Lower lobe of right lung (tissue), 2 donors: ENCODE measurements at places on chromosomes 3 and 15. TPM values are rescaled to one million over a fixed set of nuclear protein-coding genes. Genes with fewer than 3 reads are reported as not detected.

- DNase-seq, result no peak
Measured at GRCh38 chr15:71042356-71042922, 72.8 kb upstream of the THSD4 start.

GRCh38 chr15:99306694-99307338, 55.5 kb downstream of the LRRC28 start:
- DNase-seq, result no peak

DNA sequence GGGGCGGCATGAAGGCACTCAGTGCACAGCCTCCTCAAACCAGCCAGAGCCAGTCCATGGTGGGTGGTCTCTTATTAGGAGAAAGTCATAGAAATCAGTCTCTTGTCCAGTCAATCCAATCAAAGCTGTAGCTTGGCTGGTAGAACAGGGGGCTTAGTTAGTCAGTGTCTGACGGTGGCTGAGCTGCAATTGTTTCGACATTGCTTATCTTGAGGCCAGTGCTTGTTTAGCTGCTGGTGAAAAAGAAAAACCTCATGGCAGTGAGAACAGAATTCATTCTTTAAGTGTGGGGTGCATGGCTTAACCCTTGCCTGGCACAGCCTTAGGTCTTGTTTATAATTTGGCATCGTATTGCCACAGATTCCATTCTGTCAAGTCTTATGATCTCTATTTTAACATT, 53.9 kb downstream of the FGD5 start:
- DNase-seq, result no peak

- DNase-seq, result no peak
Measured at GRCh38 chr3:99319450-99319849, 318.9 kb upstream of the COL8A1 start.

- peak; percentile 22 for DNase-seq
Measured at GRCh38 chr3:195238586-195239118, 32.3 kb downstream of the XXYLT1 start.

DNA sequence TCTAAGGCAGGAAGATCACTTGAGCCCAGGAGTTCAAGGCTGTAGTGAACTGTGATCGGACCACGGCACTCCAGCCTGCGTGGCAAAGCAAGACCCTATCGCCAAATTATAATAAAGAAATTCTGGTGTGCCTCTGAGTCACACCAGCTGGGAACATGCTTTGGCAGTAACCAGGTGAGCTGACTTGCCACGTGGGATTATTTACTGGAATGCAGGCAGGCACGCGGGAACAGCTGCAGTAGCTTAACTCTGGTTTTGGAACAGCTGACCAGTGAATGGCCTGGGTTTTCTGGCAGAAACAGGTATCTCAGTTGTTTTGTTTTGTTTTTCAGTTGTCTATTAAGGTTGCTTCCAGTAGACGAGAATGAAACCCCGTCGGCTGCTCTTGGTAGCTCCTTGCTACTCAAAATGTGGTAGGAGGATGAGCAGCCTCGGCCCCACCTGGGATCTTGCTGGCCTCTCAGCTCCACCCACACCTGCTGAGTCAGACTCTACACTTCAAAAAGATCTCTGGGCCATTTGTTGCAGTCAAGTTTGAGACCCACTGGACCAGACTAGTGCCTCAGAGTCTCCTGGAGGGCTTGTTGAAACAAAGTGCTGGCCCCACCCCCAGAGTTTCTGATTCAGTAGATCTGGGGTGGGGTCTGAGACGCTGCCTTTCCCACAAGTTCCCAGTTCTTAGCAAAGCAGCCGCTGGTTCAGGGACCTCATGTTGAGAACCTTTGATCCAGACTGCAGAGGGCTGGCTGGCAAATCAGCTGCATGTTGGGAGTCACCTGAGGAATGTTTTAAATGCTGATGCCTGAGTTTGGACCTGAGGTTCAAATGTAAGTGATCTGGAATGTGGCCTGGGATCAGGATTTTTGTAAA, 26.6 kb downstream of the IDH2 start:
- DNase-seq, result no peak

DNA sequence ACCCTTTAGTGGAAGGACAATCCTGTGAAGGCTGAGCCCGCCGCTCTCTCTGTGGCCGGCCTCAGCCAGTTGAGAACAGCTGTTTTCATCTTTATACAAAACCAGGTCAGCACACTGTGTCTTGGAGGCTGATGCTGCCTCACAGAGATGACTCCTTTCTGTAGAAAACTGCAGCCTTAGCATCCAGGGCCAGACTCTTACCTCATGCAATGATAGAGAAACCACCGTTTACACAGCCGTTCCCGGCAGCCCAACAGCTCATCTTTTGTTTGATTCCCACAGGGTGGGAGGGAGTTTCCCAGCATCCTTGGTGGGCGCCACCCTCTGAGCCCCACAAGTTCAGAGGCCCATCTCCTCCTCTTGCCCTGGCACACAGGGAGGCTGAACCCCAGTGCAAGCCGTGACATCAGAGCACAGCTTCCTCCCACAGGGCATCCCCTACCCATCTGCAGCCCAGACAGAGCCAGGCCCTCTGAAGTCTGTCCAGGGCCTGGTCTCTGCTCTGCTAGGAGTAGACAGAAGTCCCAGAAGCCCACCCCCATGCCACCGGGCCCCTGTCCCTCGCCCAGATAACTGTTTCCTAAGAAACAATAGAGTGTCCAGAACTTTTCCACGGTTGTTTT, 105.0 kb downstream of the LRRK1 start:
- DNase-seq, result no peak

- no peak for DNase-seq
Measured at GRCh38 chr3:150490277-150490986, 55.9 kb downstream of the SERP1 start.

GRCh38 chr3:125076464-125076863, 20.7 kb upstream of the HEG1 start:
- no peak for DNase-seq

SLC28A2 gene
- total RNA-seq, result 0.21 TPM

FAN1 gene
- total RNA-seq, result 20.9 TPM

LMLN gene
- 12.3 TPM for total RNA-seq

SECISBP2L gene
- total RNA-seq, result 139 TPM

CFAP92 gene
- 2.0 TPM for total RNA-seq

ADPRH gene
- 32.0 TPM for total RNA-seq

SEMA7A gene
- total RNA-seq, result 4.6 TPM
